Effector memory CD8-positive, alpha-beta T cell (primary cell): ENCODE measurements at places on chromosomes 2 and 18.

DNA sequence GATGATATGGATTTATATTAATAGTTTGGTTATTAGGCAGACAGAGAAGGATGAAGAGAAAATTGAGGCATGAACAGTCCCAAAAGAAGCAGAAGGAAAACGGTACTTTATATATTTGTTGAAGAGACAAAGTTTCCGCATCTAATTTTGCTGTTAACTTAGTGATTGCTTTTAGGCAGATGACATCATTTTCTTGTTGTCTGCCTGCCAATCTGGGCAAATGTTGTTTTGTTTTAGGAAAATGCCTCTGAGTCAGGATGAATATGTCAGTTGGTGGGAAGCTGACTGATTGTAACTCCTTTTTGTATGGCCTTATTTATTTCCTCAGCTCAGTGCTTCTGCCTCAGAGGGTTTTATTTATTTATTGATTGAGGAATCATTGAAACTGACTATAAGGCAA is 52.5 kb upstream of the CAVIN2 start:
- no peak for DNase-seq

GRCh38 chr2:219000569-219000960 is 7.3 kb upstream of the CRYBA2 start:
- no peak for DNase-seq

- DNase-seq: no peak
Observed at GRCh38 chr2:102129951-102130646, 12.4 kb upstream of the IL1R1 start.

DNA sequence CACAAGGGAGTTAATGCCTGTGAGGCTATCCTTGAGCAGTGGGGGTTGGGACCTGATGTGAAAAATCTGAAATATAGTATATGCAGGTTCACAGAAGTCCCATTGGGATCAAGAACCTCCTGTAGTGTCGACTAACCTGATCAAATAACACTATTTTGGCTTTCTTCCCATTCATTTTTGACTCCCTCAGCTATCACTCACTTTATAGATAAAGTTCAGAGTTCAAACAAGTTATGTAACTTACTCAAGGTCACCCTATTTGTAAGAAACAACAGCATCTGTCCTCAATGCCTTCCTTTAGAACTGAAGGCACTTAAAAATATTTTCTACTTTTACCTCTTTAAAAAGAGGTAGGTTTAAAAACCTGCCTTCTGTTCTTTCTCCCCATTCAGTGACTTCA is 341.6 kb downstream of the DPP10 start:
- no peak for DNase-seq

DNA sequence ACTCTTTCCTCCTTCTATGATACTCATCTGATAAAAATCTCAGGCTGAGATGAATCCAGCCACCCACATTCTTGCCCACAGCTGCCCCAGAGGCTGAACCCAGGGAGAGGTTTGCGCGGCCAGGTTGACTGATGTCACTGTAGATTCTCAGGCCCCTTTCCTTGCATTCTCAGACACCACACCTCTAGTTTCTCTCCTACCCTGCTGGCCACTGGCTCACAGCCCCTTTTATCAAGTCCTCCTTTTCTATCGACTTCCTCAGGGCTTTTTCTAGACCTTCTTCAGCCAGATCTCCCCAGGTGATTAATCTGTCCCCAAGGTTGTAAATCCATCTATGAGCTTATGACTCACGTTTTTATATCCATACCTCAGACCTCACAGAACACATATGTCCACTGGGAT is 99.8 kb downstream of the TACR1 start:
- DNase-seq: no peak
